Activated CD4-positive, alpha-beta T cell treated with anti-CD3 and anti-CD28 coated beads, Interleukin-2, amount 50 U/mL, for 1 hour (primary cell): ENCODE measurements at places on chromosomes 13 and 19.

DNA sequence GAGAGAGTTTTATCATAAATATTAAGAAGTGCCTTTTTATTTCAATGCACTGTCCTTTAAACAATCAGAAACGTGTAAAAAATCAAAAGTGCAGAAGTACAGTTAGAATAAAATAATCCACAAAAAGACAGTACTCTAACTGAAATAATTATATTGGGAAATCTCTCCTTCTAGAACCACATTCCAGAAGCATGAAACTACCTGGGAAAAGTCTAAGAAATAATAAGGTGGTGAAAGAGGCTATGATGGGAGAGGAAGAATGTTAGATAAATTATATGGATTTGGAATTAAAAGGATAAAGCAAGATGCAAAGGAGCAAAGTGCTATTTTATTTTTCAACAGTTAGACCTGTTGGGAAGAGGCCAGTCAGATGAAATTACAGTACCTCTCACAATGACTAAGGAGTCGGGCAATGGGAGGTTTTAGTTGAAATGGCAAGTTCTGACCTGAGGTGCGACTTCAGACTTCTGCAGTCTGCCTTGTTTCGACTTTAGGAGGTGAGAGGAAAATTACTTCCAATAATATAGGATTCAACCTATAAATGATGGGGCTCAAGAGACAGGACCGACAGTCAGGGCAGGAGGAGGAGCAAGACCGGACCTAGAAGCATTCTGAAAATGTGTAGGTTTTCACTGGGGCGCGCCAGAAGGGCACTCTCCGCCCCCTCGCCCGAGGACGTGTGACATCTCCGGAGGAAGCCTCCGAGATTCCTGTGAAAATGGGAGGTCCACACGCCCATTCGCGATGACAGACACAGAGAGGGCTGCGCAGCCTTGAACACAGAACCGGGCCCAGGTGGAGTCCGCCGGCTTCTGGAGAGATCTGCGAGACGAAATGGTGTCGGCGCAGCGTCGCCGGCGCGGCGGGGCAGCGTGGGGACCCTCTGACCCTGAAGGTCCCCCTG, 717 bp downstream of the SPRYD7 start:
- DNase-seq: peak; percentile 10

GRCh38 chr13:38693641-38694040, 6.8 kb downstream of the FREM2 start:
- DNase-seq: no peak

GRCh38 chr19:44687888-44688287, 11.1 kb upstream of the CEACAM16 start:
- DNase-seq: no peak

- DNase-seq: no peak
Measured at GRCh38 chr19:48777720-48778119, 22.4 kb downstream of the FGF21 start.

DNA sequence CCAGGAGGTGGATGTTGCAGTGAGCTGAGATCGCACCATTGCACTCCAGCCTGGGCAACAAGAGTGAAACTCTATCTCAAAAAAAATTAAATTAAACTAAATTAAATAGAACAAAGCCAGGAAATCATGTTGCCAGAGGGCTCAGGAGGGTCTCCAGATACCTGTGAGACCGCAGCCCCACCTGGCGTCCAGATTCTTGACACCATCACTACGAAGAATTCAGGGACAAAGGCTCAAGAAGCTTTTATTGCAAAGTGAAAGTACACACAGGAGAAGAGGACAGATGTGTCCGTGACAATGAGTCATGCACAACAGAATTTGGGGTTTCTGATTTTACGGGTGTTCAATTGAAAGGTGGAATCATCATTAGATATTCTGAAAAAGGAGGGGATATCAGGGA, 76.6 kb downstream of the STOML3 start:
- no peak for DNase-seq

DNA sequence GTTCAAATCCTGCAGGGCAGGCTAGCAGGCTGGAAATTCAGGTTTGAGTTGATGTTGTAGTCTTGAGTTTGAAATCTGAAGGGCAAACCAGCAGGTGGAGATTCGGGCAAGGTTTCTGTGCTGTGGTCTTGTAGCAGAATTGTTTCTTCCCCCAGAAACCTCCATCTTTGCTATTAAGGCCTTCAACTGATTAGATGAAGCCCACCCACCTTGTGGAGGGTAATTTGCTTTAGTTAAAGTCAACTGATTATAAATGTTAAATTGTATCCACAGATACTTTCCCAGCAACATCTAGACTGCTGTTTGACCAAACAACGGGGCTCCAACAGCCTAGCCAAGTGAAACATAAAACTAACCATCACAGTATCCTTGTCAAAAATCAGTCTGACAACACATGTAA, 9.4 kb downstream of the IPO5 start:
- DNase-seq: no peak

- DNase-seq: no peak
Measured at GRCh38 chr13:85742355-85742754, 56.9 kb downstream of the SLITRK6 start.

DNA sequence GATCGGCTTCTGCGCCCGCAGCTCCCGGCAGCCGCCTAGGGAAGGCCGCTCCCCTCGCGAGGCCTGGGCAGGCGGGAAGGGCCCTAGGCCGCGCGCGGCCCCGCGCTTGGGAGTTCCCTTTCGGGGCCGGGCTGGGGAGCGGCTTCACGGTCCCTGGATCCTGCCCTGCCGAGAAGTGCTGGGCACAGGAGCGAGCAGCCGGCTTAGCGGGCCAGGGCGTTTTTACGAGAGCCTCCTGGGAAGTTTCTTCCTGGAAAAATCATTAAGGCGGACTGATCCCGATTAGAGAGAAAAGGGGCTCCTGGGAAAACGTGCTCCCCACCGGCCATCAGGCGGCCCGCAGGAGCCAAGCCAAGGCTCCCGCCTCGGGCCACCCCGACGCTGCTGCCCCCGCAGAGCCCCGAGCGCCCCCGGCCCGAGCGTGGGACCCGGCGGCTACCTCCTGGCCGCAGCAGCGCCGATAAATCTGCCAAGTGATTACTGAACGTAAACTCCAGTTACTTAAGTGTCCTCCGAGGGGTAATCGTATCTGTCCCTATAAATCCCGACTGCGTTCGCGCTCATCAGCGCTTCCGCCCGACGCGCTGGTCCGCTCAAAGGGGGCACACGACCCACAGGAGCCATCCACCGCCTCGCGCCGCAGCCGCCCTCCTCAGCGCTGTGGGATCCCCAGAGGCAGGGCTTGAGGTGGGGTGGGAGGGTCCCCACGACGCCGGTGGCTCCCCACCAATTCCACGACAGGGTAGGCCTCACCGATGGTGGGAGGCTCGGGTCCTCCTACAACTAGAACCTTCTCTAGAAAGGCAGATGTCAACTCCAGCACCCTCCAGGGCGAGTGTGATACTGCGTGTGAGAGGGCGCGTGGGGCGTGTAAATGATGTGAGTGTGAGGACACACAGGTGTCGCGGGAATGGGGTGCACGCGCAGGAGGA, 2.8 kb downstream of the ZIC5 start:
- DNase-seq: no peak

DNA sequence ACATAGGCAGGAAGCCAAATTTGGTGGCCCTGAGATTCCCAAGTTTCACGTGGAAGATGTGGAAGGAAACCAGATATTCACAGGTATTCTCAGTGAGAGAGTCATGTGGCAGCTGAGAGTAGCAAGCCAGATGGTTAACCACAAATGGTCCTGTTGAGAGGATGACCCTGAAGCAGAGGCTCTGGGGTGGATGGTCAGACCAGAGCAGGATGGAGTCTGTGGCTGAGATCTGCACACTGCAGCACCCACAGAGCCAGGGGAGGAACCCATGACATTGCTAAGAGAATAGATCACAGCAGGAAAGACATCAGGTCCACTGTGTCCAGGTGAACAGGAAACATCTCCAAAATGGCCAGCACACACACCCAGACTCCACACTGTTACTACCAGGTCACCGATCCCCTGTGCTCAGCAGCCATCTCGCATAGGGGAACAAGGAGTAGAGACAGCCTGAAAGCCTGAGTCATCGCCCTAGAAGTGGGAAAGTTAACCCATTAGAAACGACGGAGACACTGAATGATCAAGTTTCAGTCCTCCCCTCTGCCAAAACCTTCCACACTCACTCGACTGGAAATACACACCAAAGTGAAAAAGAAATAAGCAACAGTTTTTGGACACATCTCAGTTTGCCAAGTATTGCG, 160.0 kb downstream of the RBM26 start:
- no peak for DNase-seq

DNA sequence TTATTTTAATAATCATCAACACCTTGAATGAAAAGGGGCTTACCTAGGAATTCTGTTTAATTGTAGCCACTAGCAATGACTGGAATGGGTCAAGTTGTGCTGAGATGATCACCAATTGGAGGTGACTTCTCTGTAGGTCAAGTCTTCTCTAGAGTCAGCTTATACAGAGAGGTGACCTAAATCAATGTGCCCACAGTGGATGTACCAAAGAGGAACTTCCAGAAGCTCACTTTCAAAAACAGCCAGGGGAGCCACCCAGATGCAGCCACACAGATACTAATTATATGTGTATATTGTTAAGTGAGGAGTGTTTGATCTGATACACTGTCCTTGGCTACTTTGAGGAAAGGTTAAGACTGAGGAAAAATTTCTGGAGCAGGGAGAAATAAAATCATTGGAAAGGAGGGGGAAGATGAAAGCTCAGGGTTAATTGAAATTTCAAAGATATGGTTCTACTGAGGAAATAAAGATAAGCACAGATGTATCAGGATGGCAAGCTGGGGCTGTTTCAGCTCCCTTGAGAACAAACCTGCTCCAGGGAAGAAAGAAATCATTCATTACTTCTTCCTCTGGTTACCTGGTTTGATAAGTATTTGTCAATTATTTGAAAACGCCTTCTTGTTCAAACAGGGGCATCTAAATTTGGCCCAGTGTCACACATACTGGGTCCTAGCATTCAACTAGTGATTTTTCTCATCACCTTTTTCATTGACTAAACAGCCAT, 5.1 kb downstream of the GPR183 start:
- DNase-seq: no peak

- no peak for DNase-seq
Measured at GRCh38 chr13:51278426-51279130, 56.4 kb downstream of the FAM124A start.

DNA sequence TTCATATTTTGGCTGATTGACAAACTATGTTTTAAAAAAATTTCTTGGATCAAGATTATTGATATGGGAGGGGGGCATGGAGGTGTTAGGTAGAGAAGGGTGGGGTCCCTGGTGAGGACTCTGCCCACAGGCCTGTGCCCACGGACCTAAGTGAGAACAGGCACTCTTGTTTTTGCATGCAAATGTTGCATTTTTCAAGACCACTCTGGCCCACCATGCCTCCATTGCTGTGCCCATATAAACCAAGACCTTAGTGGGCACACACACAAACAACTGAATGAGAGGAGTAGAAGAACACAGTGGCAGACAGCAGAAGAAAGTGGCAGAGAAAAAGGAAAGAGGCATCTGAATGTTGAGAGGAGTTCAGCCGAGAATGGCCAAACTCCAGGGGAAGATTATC, 69.6 kb upstream of the ZNF98 start:
- DNase-seq: no peak

GRCh38 chr13:65966991-65967451, 1263.1 kb downstream of the PCDH9 start:
- no peak for DNase-seq

DNA sequence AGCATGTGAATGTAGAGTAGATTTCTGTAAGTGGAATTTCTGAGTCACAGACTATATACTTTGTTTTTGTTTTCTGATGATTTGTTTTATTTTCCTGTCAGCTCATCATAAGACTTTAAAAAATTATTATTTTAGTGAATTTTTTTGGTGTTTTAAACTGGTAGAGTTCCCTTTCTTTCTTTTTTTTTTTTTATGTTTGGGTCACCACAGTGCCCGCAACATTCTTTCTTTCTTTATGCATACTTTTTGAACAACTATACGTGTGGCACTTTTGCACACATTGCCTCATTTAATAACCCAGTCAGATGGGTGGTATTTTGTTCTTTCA, 46.0 kb downstream of the WDFY2 start:
- DNase-seq: no peak

DNA sequence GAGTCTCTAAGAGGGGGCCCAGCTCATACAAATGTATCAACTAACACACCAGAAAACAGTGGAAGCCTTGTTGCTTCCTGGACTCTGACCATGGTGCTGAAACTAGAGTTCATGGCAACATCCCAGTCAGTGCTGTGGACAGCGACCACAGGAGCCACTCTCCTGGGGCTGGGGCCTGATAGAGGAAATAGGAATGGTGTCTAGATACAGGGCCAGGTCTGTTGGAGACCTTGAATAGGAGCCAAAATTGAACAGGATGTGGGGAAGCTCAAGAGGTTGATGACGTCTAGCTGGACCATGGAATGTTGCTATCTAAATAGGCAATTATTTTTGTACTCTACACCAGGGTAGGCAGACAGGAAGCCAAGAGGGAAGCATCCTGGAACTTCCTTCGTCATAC, 21.7 kb downstream of the LILRB4 start:
- DNase-seq: no peak

DNA sequence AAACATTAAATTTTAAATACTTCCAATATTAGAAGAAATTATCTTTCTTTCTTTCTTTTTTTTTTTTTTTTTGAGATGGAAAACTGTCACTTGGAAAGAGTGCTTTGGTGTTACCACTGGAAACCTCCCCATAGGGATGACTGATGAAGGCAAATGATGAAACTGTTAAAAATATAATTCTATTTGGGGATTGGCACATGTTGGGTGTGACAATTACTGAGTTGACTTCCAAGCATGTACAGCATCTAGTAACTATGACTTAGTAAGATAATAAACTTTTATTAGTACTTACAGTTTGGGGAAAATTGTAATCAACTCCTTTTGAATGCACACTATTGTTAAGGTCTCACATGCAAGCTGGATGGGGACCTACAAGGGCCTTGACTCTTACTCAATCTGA, 592.5 kb downstream of the KCTD12 start:
- no peak for DNase-seq

GRCh38 chr13:84430446-84430845, 548.2 kb upstream of the SLITRK1 start:
- no peak for DNase-seq

DNA sequence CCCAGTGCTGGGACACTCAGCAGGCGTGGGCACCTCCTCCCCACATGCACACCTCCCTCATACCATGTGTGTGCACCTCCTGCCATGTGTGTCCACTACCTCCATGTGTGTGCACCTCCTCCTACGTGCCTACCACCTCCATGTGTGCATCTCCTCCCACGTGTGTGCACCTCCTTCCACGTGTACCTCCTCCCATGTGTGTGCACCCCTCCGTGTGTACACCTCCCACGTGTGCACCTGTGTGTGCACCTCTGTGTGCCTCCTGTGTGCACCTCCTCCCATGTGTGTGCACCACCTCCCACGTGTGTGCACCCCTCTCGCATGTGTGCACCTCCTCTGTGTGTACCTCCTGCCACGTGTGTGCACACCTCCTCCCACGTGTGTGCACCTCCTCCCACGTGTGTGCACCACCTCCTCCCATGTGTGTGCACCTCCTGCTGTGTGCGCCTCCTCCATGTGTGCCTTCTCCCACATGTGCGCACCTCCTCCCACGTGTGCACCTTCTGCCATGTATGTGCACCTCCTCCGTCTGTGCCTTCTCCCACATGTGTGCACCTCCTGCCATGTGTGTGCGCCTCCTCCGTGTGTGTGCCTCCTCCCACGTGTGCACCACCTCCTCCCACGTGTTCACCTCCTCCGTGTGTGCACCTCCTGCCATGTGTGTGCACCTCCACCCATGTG, 6.1 kb upstream of the C13orf46 start:
- no peak for DNase-seq
